Activated naive CD4-positive, alpha-beta T cell treated with anti-CD3 and anti-CD28 coated beads for 36 hours (primary cell): ENCODE measurements at places on chromosomes 11 and 22. TPM values are rescaled to one million over a fixed set of nuclear protein-coding genes. Genes with fewer than 3 reads are reported as not detected.

DNA sequence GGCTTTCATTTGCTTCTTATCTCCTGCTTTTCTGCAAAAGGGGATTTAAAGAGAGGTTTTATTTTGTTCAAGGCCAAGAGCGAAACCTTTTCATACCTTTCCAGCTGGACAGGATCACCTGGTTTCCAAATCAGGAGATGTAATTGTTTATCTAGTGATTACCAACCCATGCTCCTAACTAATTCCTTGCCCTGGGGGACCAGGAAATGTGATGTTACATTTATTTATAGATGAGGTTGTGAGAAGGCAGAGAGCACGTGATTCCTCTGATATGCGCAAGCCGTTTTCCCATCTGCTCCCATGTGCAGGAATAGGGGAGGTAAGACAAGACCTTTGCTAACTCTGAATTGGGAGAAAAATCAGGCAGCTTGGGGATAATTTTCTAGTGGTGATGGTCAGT is 507.2 kb upstream of the LARGE1 start:
- no peak overlapping the region for H3K4me3 ChIP-seq
- H3K4me1 ChIP-seq: no peaks in the 10 kb centered on the region
- H3K27ac ChIP-seq: no peak overlapping the region
- H3K27me3 ChIP-seq: peaks cover 17% of the 10 kb centered on the region
- H3K36me3 ChIP-seq: no peaks in the 10 kb centered on the region
- no peak for DNase-seq

GRCh38 chr22:40855071-40855978 is 1.1 kb downstream of the ST13 start:
- peak; percentile 15 for DNase-seq
- H3K36me3 ChIP-seq: peaks cover 9% of the 10 kb centered on the region
- peaks cover 60% of the 10 kb centered on the region for H3K4me1 ChIP-seq
- H3K4me3 ChIP-seq: peak overlapping the region; percentile 95

DNA sequence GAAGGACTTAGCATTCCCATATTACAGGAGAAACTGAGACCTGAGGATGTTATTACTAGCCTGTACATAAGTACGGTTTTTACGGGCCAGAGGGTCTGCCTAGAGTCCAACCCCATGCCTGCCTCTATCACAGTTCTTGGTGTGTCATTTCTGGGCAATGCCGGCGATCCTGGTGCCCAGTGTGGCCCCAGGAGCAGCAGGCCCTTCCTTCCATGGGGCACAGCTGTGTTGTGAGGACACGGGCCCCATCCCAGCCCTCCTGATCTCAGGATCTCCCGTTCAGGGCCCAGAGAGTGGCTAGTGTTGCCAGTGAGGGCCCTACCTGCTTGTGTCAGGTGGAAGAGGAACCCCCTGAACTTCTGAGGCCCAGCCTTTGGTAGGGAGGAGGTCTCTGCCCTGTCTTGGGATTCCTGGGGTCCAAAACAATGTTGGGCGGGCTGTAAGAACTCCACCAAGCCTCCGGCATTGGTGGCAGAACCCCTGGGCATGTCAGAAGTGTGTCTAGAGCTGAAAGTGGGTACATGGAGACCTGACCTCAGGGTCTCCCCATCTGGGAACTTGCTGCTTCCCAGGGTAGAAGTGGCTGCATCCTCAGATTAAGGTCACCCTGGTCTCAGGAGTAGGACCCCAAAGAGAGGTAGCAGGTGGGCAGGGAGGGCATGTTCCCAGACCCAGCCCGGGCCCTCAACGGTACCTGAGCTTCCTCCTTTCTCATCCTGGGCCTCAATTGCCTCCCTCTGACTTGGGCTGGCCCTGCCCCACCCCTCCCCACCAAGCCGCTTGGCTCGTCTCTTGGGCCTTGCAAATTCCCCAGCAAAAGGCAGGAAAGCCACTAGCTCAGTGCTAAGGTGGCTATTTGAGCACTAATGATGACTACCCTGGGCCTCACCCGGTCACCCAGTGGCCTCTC is 74.6 kb upstream of the KCNQ1OT1 start:
- H3K4me1 ChIP-seq: peaks cover 9% of the 10 kb centered on the region
- H3K27me3 ChIP-seq: no peaks in the 10 kb centered on the region
- no peak overlapping the region for H3K27ac ChIP-seq
- DNase-seq: no peak
- H3K36me3 ChIP-seq: peaks cover 3% of the 10 kb centered on the region

DNA sequence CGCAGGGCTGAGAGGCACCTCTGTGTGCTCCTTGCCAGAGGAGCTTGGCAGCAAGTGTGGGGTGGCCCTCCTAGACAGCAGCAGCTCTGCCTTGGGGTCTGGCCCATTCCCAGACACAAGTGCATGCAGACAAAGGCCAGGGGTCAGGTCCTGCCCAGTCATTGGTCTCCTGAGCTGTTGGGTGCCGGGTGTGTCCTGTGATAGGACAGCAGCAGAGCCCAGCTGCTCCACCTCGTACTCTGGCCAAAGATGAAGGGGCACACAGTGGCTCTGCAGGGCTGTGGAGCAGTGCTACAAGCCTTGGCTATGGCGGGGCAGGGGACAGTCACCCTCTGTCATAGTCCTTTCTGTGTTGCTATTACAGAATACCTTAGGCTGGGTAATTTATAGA is 17.3 kb upstream of the OSBPL5 start:
- H3K4me3 ChIP-seq: no peak overlapping the region
- no peaks in the 10 kb centered on the region for H3K27me3 ChIP-seq
- no peaks in the 10 kb centered on the region for H3K36me3 ChIP-seq
- H3K4me1 ChIP-seq: no peaks in the 10 kb centered on the region
- no peak overlapping the region for H3K27ac ChIP-seq

GRCh38 chr11:17601676-17602075 is 54.6 kb downstream of the OTOG start:
- no peaks in the 10 kb centered on the region for H3K27me3 ChIP-seq
- no peak for DNase-seq
- H3K4me1 ChIP-seq: peaks cover 3% of the 10 kb centered on the region
- H3K4me3 ChIP-seq: no peak overlapping the region

GRCh38 chr22:39309364-39309861 is 10.0 kb downstream of the RPL3 start:
- H3K27me3 ChIP-seq: no peaks in the 10 kb centered on the region
- H3K4me3 ChIP-seq: no peak overlapping the region
- H3K36me3 ChIP-seq: peaks cover 26% of the 10 kb centered on the region
- H3K27ac ChIP-seq: no peak overlapping the region

DNA sequence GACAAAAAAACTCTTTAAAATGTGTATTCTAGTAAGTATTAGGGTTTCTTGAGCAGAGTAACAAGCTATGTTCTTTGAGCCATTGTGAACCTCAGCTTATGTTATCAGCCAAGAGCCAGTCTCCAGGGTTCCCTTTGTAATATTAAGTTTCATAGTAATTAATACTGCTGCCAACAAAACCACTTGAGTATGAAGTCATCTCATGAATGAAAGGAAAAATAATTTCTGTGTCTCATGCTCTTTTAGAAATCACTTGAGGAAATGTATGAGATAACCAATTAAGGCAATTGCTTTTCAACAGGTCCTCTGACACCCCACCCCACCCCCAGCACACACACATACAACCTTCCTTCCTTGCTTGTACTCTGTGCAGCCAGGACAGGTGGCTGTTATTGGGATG is 59.9 kb downstream of the BBOX1 start:
- DNase-seq: no peak
- H3K36me3 ChIP-seq: no peaks in the 10 kb centered on the region
- no peaks in the 10 kb centered on the region for H3K4me1 ChIP-seq
- H3K27me3 ChIP-seq: peaks cover 14% of the 10 kb centered on the region

DNA sequence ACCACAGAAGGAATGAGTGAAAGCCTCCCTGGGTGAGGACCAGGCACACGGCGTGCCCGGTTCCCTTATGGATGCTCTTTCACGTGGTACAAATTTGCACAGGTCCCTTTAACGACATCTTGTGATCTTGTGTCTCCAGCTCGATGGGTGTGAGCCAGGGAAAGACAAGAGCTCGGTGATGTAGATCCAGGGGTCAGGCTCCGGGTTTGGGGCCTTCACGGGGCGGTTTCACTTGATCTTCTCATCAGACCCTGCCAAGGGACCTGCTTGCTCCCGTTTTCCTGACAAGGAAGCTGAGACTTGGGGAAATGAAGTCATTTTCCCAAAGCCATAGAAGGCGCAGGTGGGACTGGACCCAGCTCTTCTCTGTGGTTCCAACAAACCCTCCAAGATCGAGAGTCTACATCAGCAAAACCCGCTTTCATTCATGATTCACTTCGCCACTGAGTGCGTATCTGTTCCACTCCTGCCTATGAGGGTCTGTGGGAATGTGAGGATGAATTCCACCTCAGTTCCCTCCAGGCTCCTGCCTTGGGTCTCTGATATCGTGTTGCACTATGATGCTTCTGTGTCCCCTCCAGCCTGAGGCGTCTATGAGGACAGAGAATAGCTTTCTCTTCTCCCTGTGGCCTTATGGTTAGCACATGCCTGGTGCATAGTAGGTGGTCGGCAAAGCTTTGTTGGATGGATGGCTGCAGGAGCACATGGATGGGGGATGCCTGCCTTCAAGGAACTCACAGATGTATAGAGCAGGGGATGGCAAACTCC is 45.0 kb upstream of the ANO1 start:
- H3K36me3 ChIP-seq: no peaks in the 10 kb centered on the region
- H3K27ac ChIP-seq: no peak overlapping the region
- no peaks in the 10 kb centered on the region for H3K4me1 ChIP-seq
- H3K27me3 ChIP-seq: peaks cover 13% of the 10 kb centered on the region

- peaks cover 57% of the 10 kb centered on the region for H3K36me3 ChIP-seq
- H3K27me3 ChIP-seq: no peaks in the 10 kb centered on the region
- peak overlapping the region; percentile 6 for H3K27ac ChIP-seq
- DNase-seq: no peak
- peaks cover 66% of the 10 kb centered on the region for H3K4me1 ChIP-seq
These were observed 9.4 kb downstream of the PCF11 start for GRCh38 chr11:83166193-83166866.

DNA sequence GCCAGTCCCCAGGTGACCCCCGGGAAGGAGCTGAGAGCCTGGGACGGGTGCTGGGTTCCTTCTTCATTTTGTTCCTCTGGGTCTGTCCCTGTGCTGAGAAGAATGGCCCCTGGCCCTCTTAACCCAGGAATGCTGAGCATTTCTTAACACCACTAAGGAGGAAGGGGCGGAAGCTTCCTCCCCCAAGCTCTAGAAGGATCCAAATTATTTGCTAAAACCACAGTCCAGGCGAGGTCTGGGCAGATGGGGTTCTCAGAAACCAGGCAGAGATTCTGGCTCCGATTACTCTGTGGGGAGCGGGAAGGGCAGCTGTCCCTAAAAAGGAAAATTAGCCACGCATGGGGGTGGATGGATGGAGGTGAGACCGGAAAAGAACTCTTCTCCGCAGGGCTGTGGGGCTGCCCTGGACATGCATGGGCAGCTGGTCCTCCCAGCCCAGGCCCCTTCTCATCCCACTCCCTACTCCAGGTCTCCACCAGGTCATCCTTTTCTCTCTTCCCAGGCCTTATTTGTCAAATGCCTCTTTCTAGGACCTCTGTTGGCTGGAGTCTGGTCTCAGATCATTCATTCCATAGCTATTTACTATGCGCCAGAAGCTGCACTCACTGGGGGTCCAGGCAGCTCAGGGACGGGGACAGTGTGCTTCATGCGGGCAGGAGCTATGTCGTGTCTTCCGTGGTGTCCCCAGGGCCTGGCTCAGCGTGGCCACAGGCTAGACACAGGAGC is 45.0 kb upstream of the MYH9 start:
- no peak for DNase-seq
- H3K4me1 ChIP-seq: peaks cover 27% of the 10 kb centered on the region
- H3K27me3 ChIP-seq: no peaks in the 10 kb centered on the region
- no peak overlapping the region for H3K4me3 ChIP-seq

DNA sequence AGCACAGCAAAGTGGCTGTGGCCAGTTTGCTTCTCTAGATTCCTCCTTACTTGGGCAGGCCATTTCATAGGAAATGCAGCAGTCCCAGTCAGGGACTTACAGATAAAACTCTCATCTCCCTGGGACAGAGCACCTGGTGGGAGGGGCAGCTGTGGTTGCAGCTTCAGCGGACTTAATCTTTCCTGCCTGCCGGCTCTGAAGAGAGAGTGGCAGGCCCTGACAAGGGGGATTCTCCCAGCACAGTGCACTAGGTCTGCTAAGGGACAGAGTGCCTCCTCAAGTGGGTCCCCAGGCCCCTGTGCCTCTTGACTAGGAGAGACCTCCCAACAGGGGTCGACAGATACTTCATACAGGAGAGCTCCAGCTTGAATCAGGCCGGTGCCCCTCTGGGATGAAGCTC is 1649.1 kb downstream of the LRRC4C start:
- H3K27me3 ChIP-seq: no peaks in the 10 kb centered on the region
- no peak overlapping the region for H3K27ac ChIP-seq
- H3K36me3 ChIP-seq: peaks cover 2% of the 10 kb centered on the region
- no peak overlapping the region for H3K4me3 ChIP-seq
- no peak for DNase-seq

GRCh38 chr11:19259487-19260345 is 19.0 kb upstream of the E2F8 start:
- H3K27me3 ChIP-seq: peaks cover 7% of the 10 kb centered on the region
- no peak overlapping the region for H3K4me3 ChIP-seq
- no peak overlapping the region for H3K27ac ChIP-seq
- no peaks in the 10 kb centered on the region for H3K4me1 ChIP-seq
- DNase-seq: peak; percentile 82

- H3K4me3 ChIP-seq: peak overlapping the region; percentile 94
- H3K27ac ChIP-seq: peak overlapping the region; percentile 97
- H3K4me1 ChIP-seq: peaks cover 27% of the 10 kb centered on the region
- no peak for DNase-seq
These were observed 516 bp upstream of the SERPINH1 start for GRCh38 chr11:75561426-75562047.

DNA sequence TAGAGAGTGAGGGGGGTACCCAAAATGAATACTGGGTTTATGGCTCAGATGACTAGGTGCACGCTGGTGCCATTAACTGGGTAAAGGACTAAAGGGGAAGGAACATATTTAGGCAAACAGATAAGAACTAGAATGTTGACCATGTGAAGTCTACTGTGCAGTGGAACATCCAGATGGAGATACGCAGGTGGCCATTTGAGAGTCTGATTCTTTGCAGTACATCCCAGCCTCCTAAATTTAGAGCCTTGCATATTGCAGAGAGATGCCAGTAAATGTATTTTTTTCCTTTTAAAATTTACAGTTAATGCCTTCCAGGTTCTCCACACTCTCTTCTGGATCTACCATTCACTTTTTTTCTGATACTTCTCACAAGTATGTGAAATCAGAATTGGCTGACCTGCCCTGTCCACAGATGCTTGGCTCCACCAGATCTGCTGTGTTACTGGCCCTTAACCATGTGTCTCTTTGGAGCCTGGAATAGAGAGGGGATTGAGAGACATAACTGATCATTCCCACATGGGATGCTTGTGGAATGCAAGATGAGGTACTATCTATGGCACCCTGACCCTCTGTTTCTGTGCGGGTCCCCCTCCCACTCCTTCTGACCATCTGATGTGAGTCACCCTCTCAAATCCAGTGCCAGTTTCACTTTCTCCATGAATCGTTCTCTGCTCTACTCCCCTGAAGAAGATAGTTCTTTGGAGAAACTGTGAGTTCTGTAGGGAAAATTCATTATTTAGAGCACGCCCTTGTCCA is 77.0 kb upstream of the NCAM1 start:
- no peak overlapping the region for H3K4me3 ChIP-seq
- no peaks in the 10 kb centered on the region for H3K4me1 ChIP-seq
- H3K27me3 ChIP-seq: peaks cover 3% of the 10 kb centered on the region
- H3K36me3 ChIP-seq: no peaks in the 10 kb centered on the region
- DNase-seq: no peak
- no peak overlapping the region for H3K27ac ChIP-seq

PARVA gene
- 0.38 TPM for total RNA-seq

SMIM35 gene
- total RNA-seq: not detected

KRTAP5-9 gene
- total RNA-seq: not detected

PAX6 gene
- total RNA-seq: 1.5 TPM

TCN1 gene
- total RNA-seq: not detected

DCHS1 gene
- total RNA-seq: 0.88 TPM

KIRREL3 gene
- not detected for total RNA-seq
